ENCODE measurements at places on chromosomes 1 and 21.

DNA sequence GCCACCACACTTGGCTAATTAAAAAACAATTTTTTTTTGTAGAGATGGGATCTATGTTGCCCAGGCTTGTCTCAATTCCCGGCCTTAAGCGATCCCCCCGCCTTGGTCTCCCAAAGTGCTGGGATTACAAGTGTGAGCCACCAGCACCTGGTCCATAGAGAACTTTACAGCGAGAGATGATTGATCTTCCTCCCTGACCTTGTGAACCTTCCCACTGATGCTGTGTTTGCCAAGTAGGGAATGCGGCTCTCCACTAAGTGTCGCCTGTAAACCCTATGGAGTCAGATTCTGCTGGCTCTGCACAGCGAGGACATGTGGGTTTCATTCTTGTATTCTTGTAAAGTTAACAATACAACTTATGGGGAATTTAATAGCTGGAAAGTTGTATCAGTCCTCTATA lies 81.3 kb upstream of the LYST start:
- no peak for DNase-seq

DNA sequence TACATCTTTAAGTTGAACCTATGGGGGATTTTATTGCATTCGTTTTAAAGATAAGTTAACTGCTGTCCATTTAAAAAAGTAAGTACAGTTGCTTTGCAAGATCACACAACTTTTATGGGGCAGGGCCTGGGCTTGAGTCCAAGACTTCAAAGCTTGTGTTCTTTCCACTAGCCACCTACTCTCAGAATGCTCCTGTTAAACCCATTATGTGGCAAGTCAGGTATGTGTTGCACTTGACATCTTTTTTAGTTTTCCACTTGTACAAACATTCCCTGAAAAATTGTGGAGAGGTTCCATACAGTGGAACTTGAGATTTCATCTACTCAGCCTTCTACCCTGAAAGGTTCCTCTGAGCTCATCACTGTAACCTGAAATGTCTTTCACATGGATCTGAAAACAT lies 235.5 kb upstream of the SGIP1 start:
- no peak for DNase-seq

DNA sequence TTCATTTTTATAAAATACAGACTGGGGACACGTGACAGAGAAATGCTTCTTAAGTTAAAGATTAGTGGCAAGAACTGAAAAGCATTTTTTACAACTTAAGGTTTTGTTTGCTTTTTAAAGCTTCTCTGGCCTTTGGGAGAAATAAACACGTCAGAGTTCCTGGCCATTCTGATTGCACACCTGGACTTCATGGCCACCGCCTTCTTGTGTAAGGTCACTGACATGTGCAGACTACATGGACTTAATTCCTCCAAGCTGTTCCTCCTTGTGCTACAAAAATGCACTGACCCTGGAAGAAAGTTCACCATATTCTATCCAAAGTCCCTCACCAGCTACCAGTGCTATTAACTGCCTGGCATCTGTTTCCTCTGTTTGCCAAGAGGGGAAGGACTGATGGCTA lies 56.1 kb downstream of the GADD45A start:
- no peak for DNase-seq

DNA sequence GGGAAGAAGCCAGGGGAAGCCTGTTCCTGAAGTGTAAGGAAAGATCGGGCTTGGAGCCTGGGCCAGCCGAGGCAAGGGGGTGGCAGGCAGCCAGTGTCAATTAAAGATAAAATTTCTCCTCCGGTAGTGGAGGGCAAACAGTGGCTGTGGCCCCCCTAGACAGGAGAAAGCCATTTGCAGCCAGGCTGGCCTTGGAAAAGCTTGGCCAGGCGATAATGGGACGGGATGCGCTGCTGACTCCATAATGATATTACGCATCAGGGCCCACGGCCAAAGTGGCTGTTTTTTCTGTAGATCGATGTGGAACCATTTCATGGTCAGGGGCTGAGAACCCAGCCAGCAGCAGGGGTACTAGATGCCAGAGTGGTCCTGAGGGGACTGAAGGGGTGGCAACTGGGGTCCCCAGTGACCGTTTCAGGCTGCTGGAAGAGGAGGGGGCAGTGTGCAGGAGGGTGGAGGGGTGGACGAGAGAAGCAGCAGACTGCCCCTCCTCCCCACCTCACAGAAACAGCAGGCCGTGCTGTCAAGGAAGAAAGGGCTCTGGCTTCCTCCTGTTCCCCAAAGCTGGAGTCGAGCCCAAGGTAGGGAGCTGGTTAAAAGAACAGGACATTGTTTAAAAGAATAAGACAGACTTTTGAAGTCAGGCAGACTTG lies 25.2 kb downstream of the KCNC4 start:
- DNase-seq, result no peak

All from activated CD4-positive, CD25-positive, alpha-beta regulatory T cell (primary cell).